Breast epithelium (tissue), 4 donors: ENCODE measurements at places on chromosomes 3 and 15. TPM values are rescaled to one million over a fixed set of nuclear protein-coding genes. Genes with fewer than 3 reads are reported as not detected.

DNA sequence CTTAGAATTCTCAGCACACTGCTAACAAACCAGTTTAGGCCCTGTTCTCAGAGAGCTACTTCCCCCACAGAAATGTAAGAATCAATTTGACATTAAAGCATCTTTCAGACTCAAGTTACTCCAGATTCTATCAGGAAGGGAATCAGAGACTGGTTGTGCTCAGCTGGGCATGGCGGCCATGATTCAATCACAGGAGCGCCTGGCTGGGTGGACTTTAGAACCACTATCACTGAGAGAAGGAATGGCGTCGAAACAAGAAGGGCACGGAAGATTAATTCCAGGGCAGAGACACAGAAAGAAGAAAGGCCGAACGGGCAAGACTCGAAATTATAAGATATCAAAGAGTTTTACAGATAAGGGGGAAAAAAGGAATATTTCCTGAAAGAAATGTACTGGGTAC, 6.2 kb downstream of the TNIK start:
- no peak for DNase-seq
- no peaks in the 10 kb centered on the region for H3K27me3 ChIP-seq
- H3K4me1 ChIP-seq, result no peaks in the 10 kb centered on the region
- H3K36me3 ChIP-seq, result no peaks in the 10 kb centered on the region
- H3K27ac ChIP-seq, result no peak overlapping the region
- H3K4me3 ChIP-seq, result no peak overlapping the region

- H3K36me3 ChIP-seq, result no peaks in the 10 kb centered on the region
- peak overlapping the region; percentile 89 for H3K4me3 ChIP-seq
- no peaks in the 10 kb centered on the region for H3K4me1 ChIP-seq
- H3K27ac ChIP-seq, result peak overlapping the region; percentile 95
- no peak for DNase-seq
- H3K27me3 ChIP-seq, result no peaks in the 10 kb centered on the region
Measured at GRCh38 chr15:96345560-96346399, 15.3 kb downstream of the NR2F2 start.

- no peak for DNase-seq
- no peak overlapping the region for H3K4me3 ChIP-seq
- H3K4me1 ChIP-seq, result no peaks in the 10 kb centered on the region
- H3K27me3 ChIP-seq, result no peaks in the 10 kb centered on the region
Measured at GRCh38 chr15:65401611-65402240, 21.0 kb downstream of the IGDCC4 start.

GRCh38 chr3:79172241-79172640, 595.6 kb downstream of the ROBO1 start:
- no peaks in the 10 kb centered on the region for H3K27me3 ChIP-seq
- H3K36me3 ChIP-seq, result no peaks in the 10 kb centered on the region
- H3K4me1 ChIP-seq, result no peaks in the 10 kb centered on the region

DNA sequence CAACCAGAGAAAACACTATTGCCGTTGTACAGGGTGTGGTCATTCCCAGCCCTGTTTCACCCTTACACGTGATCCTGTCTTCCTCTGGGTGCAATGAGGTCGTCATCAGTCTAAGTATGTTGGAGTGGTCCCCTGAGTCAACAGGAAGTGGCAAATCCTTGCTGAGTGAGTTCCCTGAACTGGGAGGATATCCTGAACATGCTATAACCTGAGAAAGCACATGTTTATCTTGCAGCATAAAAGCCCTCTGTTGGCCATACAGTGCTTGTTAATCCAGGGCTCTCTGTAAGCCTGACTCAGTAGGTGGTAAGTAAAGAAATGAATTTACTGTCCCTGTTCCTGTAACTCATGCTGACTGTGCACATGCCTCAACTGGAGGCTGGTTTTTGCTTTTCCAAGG, 477.8 kb upstream of the RGMA start:
- no peaks in the 10 kb centered on the region for H3K27me3 ChIP-seq
- DNase-seq, result no peak
- H3K4me3 ChIP-seq, result no peak overlapping the region
- H3K36me3 ChIP-seq, result no peaks in the 10 kb centered on the region

GRCh38 chr3:153903430-153903829, 217.8 kb upstream of the ARHGEF26 start:
- no peak overlapping the region for H3K4me3 ChIP-seq
- no peak overlapping the region for H3K27ac ChIP-seq
- H3K4me1 ChIP-seq, result no peaks in the 10 kb centered on the region
- no peak for DNase-seq
- no peaks in the 10 kb centered on the region for H3K27me3 ChIP-seq

GRCh38 chr15:39493424-39494067, 87.3 kb upstream of the THBS1 start:
- H3K27ac ChIP-seq, result no peak overlapping the region
- H3K4me3 ChIP-seq, result no peak overlapping the region
- H3K36me3 ChIP-seq, result no peaks in the 10 kb centered on the region
- no peaks in the 10 kb centered on the region for H3K27me3 ChIP-seq
- peaks cover under 1% of the 10 kb centered on the region for H3K4me1 ChIP-seq

DNA sequence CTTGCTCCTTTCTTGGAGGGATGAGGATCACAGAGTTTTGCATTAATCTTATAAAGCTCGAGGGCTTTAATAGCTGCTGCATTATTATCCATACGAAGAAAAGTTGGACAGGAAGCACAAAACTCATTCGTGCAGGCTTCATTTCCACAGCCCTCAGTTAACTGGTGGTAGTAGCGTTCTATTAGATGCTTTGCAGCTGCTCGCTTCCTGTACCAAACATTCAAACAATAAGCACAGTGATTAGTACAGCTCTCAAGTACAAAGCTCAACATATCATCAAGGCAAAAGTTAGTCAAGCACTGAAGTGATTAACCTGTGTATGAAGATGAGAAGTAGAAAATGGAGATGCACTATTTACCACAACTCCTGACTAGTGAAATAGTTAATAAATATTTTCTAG, 63.3 kb downstream of the UBE3A start:
- no peak for DNase-seq
- H3K27ac ChIP-seq, result no peak overlapping the region
- H3K27me3 ChIP-seq, result no peaks in the 10 kb centered on the region

GRCh38 chr15:53400986-53401385, 358.5 kb downstream of the WDR72 start:
- no peaks in the 10 kb centered on the region for H3K27me3 ChIP-seq
- no peaks in the 10 kb centered on the region for H3K4me1 ChIP-seq
- no peak for DNase-seq
- H3K27ac ChIP-seq, result no peak overlapping the region

DNA sequence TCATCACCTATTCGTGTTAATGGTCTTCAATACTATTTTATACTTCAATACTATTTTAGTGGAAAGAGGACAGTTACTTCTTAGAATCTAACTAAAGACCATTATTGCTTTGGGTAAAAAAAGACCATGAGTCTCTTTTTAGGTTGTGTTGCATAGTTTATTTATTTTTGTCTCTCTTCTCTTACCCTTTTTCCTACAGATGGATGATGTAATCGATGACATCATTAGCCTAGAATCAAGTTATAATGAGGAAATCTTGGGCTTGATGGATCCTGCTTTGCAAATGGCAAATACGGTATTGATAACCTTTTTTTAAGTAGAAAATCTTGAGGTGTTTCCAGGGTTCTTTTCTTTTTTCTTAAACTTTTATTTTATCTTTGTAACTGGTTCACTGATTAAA, 58.5 kb upstream of the SAMMSON start:
- H3K27me3 ChIP-seq, result no peaks in the 10 kb centered on the region
- no peak overlapping the region for H3K4me3 ChIP-seq
- no peaks in the 10 kb centered on the region for H3K36me3 ChIP-seq
- H3K4me1 ChIP-seq, result no peaks in the 10 kb centered on the region
- DNase-seq, result no peak
- no peak overlapping the region for H3K27ac ChIP-seq

GRCh38 chr3:34724916-34725499, 914.3 kb upstream of the ARPP21 start:
- H3K27ac ChIP-seq, result no peak overlapping the region
- H3K4me3 ChIP-seq, result no peak overlapping the region
- no peak for DNase-seq
- H3K4me1 ChIP-seq, result no peaks in the 10 kb centered on the region
- no peaks in the 10 kb centered on the region for H3K36me3 ChIP-seq

DNA sequence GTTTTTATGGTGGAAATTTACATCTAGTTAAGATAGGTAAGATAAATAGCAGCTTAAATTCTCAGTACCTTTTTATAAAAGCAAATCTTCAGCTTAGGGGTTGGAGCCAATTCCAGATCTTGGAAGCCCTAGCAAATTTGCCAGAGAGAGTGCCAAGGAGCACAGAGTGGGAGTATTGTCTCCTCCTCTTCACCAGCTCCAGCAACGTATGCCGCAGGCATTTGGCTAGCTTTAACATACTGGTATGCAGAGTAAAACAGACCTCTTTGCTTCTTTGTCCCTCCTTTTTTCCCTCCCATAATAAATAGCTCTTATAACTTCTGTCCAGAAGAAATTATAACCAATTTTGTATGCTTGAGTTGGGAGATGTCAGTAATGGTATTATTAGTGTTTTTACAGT, 140.4 kb downstream of the DIPK2A start:
- H3K27ac ChIP-seq, result peak overlapping the region; percentile 60
- H3K4me1 ChIP-seq, result peaks cover 4% of the 10 kb centered on the region
- H3K4me3 ChIP-seq, result no peak overlapping the region
- H3K27me3 ChIP-seq, result no peaks in the 10 kb centered on the region
- no peaks in the 10 kb centered on the region for H3K36me3 ChIP-seq
- DNase-seq, result peak; percentile 56

DNA sequence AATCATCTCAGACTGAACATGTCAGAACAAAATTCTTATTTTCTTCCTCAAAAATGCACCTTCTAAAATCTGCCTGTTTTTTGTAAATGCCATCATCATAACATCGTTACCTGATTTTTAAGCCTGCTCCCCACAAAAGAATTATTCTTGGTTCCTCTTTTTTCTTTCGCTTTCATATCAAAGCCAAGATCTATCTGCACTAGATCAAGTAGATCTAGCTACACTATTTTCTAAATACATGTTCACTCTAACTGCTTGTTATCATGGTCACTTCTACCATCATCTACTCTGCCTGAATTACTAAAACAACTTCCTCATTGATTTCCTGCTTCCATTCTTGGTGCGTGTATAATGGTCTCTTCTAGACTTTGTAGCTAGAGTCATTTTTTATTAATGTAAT, 217.7 kb downstream of the ARPP21 start:
- DNase-seq, result no peak
- no peak overlapping the region for H3K4me3 ChIP-seq
- H3K4me1 ChIP-seq, result no peaks in the 10 kb centered on the region
- no peaks in the 10 kb centered on the region for H3K27me3 ChIP-seq

DNA sequence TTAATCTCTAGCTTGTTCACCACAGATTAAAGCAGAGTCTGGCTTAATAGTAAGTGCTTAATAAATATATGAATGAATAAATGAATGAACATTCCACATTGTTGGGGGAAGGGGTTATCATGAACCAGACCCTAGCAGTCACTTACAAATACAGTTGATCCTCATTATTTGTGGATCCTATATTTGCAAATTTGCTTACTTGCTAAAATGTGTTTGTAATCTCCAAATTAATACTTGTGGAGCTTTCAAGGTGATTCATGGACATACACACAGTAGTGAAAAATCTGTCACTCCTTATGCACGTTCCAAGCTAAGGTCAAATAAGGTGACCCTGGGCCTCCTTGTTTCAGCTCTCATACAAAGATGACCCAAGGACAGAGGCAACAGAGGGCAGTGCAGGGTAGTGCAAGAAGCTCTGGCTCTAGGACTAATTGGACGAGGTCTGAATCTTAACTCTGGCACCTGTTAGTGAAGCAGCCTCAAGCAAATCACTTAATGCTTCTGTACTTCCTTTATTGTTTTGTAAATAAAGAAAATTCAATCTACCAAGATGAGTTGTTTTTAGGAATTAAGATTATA, 112.8 kb upstream of the C2CD4B start:
- no peak overlapping the region for H3K27ac ChIP-seq
- no peaks in the 10 kb centered on the region for H3K27me3 ChIP-seq
- no peak for DNase-seq
- no peaks in the 10 kb centered on the region for H3K4me1 ChIP-seq
- no peaks in the 10 kb centered on the region for H3K36me3 ChIP-seq
- H3K4me3 ChIP-seq, result no peak overlapping the region

DNA sequence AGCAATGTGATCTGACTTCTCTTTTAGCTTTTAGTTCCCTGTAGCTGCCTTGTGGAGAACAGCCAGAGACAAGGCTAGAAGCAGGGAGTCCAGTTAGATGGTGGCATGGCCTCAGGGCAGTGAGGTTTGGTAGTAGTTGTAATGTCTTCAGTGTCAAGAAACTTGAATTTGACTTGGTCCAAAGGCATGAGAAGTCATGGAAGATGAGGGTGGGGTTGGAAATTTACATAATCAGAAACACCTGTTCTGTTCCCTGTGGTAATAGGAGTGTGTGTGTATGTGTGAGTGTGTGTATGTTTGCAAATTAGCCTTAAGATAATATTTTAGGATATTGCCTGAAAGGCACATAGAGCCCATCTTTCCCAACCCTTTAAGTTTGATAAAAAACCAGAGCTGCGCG, 55.2 kb upstream of the GCNT3 start:
- no peaks in the 10 kb centered on the region for H3K27me3 ChIP-seq
- H3K36me3 ChIP-seq, result no peaks in the 10 kb centered on the region
- no peaks in the 10 kb centered on the region for H3K4me1 ChIP-seq
- DNase-seq, result no peak

- H3K4me3 ChIP-seq, result no peak overlapping the region
- H3K27ac ChIP-seq, result no peak overlapping the region
- no peaks in the 10 kb centered on the region for H3K27me3 ChIP-seq
- no peaks in the 10 kb centered on the region for H3K36me3 ChIP-seq
- H3K4me1 ChIP-seq, result no peaks in the 10 kb centered on the region
Measured at GRCh38 chr3:24151594-24151993, 206.5 kb downstream of the NR1D2 start.

DNA sequence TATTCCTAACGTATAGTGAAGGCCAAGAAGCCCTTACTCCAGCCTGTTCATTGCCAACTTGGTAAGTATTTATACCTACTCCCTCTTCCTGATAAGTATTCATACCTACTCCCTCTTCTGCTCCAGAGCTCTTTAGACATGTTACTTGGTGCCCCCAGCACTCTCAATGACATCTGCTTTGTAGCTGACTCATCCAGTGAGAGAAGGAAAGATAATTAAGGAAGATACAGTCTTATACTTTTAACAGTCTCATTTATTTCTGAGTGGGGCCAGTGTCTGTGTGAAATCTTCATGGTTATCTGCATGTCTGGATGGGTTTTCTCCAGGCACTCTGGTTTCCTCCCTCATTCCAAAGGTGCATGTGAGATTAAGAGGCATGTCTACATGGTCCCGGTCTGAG, 698.7 kb downstream of the FHIT start:
- no peak overlapping the region for H3K27ac ChIP-seq
- H3K4me1 ChIP-seq, result no peaks in the 10 kb centered on the region
- H3K4me3 ChIP-seq, result no peak overlapping the region
- DNase-seq, result no peak

GRCh38 chr3:44482721-44483120, 5.3 kb upstream of the ZNF445 start:
- H3K27ac ChIP-seq, result no peak overlapping the region
- no peaks in the 10 kb centered on the region for H3K36me3 ChIP-seq
- no peak for DNase-seq

GRCh38 chr15:35060591-35060990, 24.5 kb downstream of the NANOGP8 start:
- H3K27ac ChIP-seq, result no peak overlapping the region
- no peaks in the 10 kb centered on the region for H3K27me3 ChIP-seq
- H3K4me1 ChIP-seq, result no peaks in the 10 kb centered on the region
- DNase-seq, result no peak

Gene SNX4
- 35.7 TPM for total RNA-seq

Gene LTK
- 0.66 TPM for total RNA-seq

Gene ISLR
- 71.8 TPM for total RNA-seq

Gene ZNF501
- total RNA-seq, result 5.4 TPM

Gene SUSD5
- 3.8 TPM for total RNA-seq

Gene SPINT1
- 1.8 TPM for total RNA-seq

Gene SLC15A2
- 2.2 TPM for total RNA-seq
